Mammary epithelial cell (primary cell): ENCODE measurements at places on chromosomes 7 and 10. TPM values are rescaled to one million over a fixed set of nuclear protein-coding genes. Genes with fewer than 3 reads are reported as not detected.

The TAX1BP1 gene
- 84.1 and 123 TPM in 2 replicates for total RNA-seq

The ZNRF2 gene
- 13.1 and 17.1 TPM in 2 replicates for total RNA-seq

The CYP26C1 gene
- not detected for total RNA-seq

DNA sequence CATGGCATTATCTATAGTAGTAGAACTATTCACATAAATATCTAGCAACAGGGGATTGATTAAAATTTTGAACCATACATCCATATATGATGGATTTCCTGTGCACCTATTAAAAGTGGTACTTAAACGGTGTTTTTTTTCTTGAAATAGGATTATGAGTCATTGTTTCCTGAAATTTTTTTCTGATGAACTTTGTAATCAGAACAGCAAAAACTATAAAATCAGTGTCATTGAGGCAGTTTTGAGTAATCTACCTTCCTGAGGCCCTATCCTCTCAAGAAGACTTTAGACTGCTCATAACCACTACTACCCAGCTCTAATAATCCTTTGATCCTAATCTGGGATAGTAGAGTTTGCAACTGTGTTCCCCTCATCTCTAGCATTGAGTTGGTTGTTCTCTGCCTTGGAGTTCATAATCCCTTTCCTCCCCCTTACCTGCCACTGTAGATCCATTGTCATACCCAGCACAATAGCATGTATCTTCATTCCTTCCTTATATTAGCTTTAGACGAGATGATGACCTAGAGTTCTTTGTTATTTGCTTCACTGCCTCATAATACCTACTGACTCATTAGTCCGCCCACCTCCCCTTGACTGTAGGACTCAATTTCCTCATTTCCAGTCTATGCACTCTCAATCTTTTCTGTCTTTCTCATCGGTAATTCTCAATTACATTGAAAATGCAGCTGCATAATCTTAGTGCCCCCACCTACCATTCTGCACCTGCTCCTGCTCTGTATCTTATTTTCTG lies 133.4 kb downstream of the LRRC4 start:
- peak; percentile 41 for DNase-seq

DNA sequence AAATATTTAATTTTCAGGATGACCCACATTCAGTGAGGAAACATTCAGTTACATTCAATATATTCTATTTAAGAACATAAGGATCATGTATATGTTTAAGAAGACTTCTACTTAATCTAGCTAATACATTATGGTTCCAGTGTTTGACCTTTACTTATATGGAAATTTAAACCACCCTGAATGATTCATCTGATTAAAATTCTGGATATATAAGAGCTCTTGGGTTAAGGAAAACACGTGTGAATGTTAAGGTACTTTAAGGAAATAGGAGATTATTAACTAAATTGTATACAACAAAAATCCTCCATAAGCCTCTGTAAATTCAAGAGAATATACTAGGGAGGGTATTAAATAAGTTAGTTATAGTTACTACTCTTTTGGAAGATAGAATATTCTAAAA lies 40.9 kb downstream of the HDAC9 start:
- no peak for DNase-seq
